ENCODE measurements at places on chromosomes 6 and 20.

GRCh38 chr6:111747396-111747795 is 125.9 kb downstream of the FYN start:
- no peak for DNase-seq

DNA sequence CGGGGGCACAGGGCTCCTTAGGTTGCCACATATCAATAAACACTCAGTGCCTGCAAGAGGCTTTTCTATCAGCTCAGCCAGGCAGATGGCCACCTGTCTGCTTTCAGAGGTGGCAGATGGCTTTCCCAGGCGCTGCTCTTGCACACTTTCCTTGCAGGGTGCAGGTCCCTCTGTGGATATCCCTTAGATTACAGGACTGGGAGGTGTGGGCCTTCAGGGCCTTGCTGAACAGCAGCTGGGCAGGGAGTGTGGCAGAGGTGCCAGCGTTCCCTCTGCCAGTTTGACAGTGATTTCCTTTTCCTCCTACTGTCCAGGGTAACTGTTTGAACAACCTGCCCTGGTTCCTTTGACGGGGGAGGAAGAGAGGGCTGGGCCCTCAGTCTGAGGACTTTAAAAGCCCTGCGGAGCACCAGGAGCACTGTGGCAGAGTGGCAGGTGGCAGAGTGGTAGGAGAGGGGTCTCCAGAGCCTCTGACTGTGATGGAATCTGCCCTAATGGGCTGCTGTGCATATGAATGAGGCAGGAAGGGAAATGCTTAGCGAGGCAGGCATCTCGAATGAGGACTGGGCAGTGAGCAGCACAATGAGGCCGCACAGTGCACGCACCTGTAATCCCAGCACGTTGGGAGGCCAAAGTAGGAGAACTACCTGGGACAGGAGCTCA is 34.2 kb downstream of the ABHD12 start:
- DNase-seq, result no peak

DNA sequence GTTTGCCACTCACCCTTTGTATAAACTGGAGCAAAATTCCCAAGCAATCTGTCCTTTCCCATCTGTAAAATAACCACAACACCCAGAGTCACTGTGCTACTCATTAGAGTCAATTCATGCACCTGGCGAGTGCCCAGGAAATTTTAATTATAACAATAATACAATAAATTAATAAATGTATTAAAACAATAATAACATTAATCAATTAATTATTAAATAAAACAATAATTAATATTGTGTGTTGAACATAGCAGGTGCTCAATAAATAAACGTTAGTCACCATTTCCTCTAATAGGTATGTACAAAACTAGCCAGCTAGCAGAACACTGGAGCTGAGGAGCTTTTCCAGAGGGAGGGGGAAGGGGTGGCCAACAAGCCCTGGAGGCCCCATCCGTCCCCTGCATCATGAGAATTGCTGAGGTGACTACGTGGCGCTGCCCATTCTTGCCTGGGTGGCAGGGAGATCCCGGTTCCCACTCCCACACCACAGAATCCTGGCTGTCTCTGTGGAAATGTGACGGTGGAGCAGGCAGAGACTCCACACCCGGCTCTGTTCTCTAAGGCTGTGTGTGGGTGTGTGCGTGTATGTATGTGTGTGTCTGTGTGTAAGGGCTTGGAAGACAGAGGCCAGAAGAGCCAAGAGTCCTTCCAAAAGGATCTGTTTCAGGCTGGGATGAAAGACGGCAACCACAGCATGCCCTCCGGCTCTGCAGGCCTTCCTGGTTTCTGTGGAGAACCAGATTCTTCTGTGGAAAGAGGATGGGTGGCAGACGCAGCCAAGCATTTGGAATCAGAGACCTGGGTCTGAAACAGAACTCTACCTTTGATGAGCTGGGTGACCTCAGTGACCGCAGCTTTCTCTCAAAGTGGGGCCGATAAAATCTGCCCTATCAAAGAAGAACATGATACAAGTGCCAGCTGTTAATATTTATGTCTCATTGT is 18.8 kb upstream of the EZR start:
- DNase-seq, result no peak

DNA sequence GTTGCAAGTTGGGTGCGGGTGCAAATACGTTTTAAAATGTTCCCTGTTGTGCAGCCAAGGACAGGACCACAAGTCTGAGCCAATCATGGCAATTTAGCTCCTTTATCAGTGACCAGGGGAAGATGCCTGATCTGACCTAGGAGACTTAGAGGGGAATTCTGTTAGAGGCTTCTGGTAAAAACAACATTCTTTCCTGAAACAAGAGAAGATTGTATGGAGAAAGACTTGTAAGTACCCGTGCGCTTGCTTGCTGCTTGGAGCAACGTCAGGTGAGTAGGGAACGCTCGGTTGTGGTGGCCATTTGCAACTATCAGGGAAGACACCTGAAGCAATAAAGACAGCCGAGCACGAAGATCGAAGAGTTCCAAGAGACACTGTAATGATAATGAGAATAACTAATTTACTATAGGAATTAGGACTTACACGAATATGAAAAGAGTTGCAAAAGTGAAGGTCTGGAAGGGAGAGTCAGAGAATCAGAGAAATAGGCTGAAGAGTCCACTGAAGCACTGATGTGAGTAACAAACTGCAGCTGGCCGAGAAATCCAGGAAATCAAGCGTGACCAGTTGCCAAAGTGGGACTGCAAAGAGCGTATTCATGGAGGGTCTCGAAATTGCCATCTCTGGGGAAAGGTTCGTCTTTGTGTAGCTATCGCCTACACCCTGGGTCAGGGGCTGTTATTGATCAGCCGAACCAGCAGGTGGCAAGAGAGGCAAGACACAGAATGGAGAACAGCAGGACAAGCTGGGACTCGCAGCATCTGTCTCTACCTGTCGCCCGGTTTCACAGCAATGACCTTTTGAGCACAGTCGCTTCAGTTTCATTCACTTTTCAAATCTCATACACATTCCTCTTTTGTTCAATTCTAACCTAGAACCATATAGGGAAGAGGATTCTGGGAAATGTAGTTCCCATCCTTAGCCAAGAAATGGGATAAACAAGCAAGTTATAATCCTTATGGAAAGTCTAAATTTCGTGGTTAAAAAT is 26.1 kb downstream of the LOC128125822 start:
- peak; percentile 50 for DNase-seq

GRCh38 chr20:17644451-17644850 is 37.6 kb downstream of the RRBP1 start:
- no peak for DNase-seq

GRCh38 chr20:14049111-14049510 is 53.8 kb downstream of the MACROD2 start:
- no peak for DNase-seq

GRCh38 chr20:62387933-62388635 is 1.2 kb downstream of the RPS21 start:
- DNase-seq, result no peak

DNA sequence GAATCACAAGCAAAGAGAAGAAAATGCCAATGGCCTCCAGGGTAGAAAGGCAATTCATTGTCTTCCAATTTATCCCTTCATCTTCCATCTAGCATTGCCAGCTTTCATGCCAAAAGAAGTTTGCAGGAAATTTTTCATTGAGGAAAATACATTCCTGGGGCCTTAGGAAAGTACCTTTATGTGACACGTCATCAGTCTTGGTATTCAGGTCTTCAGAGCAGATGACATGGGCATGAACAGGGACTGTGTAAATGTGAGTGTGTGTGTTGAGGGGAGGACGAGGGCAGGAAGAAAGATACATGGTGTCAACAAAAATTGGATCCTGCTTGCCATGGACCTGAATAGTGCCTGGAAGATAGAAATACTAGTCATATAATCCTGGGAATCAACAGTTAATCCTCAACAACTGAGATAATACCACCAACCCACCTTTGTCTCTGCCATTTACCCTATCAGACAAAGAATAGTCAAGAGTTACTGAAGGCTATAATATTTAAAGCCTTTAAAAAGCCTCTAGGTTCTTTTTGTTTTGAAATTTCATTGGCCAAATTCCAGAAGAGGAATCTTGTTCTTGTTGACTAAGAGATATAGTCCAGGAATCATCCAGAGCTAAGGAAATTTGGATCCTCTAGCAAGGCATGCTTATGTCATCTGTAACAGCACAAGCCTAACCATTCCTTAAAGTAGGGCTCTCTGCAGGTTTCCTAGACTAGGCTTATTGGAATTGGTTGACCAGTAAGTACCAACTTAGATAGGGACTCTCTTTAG is 405.8 kb upstream of the SASH1 start:
- DNase-seq, result no peak

GRCh38 chr6:168886964-168887363 is 366.7 kb downstream of the THBS2 start:
- no peak for DNase-seq

- no peak for DNase-seq
Measured at GRCh38 chr6:52900536-52900935, 9.0 kb downstream of the GSTA3 start.

- no peak for DNase-seq
Measured at GRCh38 chr6:45587229-45588060, 209.7 kb upstream of the SUPT3H start.

- DNase-seq, result no peak
Measured at GRCh38 chr20:34124469-34125249, 12.6 kb upstream of the EIF2S2 start.

GRCh38 chr6:21679761-21680265 is 86.3 kb downstream of the SOX4 start:
- DNase-seq, result no peak

GRCh38 chr6:121205569-121205968 is 128.7 kb downstream of the TBC1D32 start:
- DNase-seq, result no peak

DNA sequence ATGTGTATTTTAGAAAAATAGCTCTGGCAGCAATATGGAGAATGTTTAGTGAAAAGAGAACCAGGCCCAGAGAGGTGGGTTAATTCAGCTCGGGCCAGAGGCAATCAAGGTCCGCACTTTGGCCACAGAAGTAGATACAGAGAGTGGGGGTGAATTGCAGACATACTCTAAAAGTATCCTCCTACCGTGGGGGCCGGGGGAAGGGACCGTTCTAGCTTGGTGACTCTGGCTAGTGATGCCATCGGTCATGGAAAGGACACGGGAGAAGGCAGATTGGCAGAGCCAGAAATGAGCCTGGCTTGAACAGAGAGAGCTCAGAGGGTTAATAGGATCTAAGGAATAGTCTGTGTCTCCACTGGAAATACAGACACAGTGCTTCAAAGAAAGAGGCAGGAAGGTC is 173.1 kb downstream of the MTHFD1L start:
- no peak for DNase-seq

GRCh38 chr6:72260489-72260888 is 361.4 kb upstream of the KCNQ5 start:
- DNase-seq, result no peak

- DNase-seq, result no peak
Measured at GRCh38 chr20:62826646-62827310, 9.9 kb downstream of the COL9A3 start.
